ENCODE measurements at places on chromosomes 7 and 10.

DNA sequence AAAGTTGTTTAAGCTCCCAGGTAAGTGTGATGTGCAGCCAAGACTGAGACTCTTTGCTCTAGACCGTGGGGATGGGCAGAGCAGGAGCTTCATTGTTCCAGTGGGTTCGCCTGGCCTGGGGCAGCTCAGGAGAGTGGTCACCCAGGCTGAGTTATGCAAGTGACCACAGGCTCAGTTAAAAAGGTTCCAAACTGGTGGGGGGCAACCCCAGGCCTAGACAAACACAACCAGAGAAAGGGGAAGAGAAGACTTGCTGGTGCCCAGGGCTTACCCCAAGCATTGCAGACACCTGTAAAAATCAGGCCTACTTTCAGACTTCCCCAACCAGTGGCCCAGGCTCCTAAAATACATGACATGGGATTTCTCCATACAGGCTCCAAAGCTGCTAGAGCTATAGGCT is 21.6 kb downstream of the CREB3L2 start:
- no peak for DNase-seq

DNA sequence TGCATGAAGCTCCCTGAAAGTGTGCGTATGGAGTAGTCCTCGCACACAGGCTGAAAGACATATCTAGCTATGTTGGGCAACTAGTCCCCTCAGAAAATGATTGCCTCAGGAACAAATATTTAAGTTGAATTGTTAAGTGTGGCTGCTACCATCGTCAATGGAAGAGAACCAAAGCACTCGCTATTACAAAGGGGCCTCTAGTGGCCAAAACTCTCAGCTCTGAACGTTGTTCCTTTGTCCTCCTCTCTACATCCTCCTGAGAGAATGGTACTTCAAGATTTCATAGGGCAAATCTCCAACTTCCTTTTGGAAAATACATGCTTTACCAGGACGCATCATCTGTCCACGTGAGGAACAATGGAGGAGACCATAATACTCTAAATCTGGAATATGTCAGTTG is 209.9 kb downstream of the NRG3 start:
- no peak for DNase-seq

DNA sequence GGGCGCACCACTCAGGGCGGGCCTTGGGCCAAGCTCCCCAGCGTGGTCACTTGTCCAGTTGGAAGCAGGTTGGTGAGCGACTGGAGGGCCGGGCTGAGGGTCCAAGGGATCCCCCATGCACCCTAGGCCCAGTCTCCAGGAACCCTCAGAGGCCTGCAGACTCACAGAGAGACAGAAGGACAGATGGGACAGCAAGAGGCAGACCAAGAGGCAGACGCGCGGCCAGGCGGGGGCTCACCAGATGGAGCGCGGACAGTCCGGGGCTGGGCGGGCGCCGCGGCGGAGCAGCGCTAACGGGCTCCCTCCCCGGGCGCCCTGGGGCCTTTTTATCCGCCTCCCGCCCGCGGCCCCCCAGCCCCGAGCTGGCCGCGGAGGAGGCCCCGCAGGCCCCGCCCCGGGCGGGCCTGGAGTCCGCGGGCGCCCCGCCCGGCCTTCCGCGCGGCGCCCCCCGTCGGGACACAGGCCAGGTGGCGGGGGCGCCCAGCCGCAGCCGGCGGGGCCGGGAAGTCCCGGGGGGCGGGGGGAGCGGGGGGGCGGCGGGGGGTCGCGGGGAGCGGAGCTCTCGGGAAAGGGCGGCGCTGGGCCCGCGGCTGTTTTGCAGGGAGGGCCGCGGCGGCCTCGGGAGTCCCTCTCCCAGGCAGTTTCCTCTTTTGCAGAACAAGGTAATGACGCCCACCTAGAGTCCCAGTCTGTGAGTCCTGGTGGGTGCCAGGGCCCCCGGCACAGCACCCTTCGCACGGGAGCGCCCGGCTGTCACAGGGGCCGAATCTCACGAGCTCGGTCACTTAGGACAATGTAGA is at the start of gene LOXL4:
TSS of gene LOXL4 (minus strand) at position 301 of the 800 bp plus-strand sequence. CDS start 5,175 bp downstream, outside the sequence.
- DNase-seq: peak; percentile 75

GRCh38 chr7:51263631-51264484 is 52.8 kb downstream of the COBL start:
- DNase-seq: no peak

DNA sequence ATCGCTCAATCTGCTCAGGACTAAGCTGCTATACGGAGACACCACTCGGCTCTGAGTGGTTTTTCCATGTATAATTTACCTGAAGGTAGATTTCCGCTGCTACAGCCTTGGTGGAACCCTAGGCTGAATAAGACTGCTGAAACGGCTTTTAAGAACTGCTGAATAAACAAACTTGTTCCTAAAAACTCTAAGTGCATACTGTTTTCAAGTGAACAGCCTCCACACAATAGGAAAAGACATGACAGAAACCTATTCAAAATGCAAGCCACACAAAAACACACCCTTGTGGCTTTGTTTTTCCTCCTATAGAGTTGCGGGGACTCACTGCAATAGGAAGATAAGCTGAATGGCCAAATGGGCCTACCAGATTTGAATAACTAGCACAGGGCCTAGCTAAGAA is 117.2 kb downstream of the UBE2H start:
- DNase-seq: no peak
